ENCODE measurements at places on chromosomes 16 and 17. TPM values are rescaled to one million over a fixed set of nuclear protein-coding genes. Genes with fewer than 3 reads are reported as not detected.

The SDR42E1 gene
- 1.9 TPM for total RNA-seq

The CHP2 gene
- not detected for total RNA-seq

The AXIN2 gene
- total RNA-seq, result 34.4 TPM

The GPR179 gene
- not detected for total RNA-seq

The SLC47A2 gene
- total RNA-seq, result 0.36 TPM
